Sciatic nerve (tissue), 2 donors: ENCODE measurements at places on chromosomes 4 and X.

DNA sequence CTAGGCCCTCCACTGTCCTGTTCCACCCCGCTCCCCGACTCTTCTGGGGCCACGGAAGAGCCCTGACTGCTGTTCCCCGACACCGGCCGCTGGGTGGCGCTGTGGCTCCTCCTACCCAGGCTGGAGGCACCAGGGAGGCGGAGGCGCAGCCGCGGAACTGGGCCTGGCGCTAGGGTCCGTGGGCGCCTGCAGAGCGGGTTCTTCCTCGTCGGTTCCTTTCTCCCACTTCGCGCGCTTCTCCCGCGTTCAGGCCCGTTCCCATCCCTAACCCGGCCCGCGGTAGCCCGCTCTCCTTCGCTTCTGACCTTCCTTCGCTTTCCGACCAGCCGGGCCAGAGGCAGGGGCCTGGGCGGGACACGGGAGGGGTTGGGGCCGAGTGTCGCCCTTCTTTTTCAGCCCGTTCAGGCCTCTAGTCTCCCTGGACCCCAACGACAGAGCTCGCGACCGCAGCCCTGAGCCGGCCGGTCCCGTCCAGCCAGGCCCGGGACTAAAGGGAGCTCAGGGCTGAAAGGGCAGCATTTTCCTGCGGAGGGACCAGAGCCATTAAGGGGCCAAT is 34.3 kb downstream of the NALF2 start:
- DNase-seq, result peak; percentile 89

GRCh38 chr4:27094783-27095182 is 234.1 kb downstream of the STIM2 start:
- DNase-seq, result no peak

- no peak for DNase-seq
Observed at GRCh38 chr4:123517176-123517575, 120.6 kb downstream of the SPRY1 start.

DNA sequence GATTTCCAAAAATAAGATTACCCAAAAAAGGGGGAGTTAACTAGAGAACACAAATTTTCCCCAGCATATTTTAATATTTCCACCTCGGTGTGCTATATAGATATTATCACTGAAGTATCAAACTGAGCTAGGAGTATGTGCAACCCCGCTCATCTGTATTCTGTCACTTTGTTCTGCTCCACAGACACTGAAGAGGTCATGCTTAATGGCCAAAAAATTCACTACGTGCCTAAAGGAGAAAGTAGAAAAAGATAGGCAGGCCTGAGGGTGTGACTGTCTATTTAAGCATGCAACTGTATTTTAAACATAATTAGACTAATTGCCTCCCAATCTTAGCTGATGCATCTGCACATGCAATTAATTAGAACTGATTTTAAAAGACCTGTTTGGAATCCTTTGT is 24.5 kb downstream of the SH3RF1 start:
- DNase-seq, result no peak

DNA sequence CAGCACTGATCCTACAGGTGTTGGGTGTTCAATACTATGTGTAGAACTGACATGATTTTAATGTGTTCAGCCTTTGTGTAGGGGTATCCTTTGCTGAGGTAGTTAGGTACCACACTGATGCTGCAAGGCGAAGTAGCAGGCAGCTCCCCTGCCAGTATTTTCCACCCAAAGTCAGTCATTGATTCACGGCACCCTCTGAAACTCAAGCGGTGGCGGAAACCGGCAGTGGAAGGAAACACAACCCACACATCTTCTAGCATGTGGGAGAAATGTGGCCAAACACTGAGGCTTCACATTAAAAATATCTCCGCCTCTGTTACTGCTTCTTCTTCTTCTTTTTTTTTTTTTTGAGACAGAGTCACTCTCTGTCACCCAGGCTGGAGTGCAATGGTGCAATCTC is 126.3 kb downstream of the AASDH start:
- no peak for DNase-seq

GRCh38 chr4:119695216-119695615 is 66.6 kb upstream of the PDE5A start:
- no peak for DNase-seq

- DNase-seq, result no peak
Observed at GRCh38 chr4:23972187-23972586, 82.3 kb upstream of the PPARGC1A start.

GRCh38 chr4:79201971-79202370 is 123.9 kb downstream of the NAA11 start:
- no peak for DNase-seq
